Central memory CD8-positive, alpha-beta T cell (primary cell): ENCODE measurements at places on chromosomes 16 and 17.

- no peak for DNase-seq
- H3K27ac ChIP-seq: no peak overlapping the region
- no peaks in the 10 kb centered on the region for H3K4me1 ChIP-seq
- H3K27me3 ChIP-seq: no peaks in the 10 kb centered on the region
Observed at GRCh38 chr16:61797961-61798507, 238.2 kb downstream of the CDH8 start.

DNA sequence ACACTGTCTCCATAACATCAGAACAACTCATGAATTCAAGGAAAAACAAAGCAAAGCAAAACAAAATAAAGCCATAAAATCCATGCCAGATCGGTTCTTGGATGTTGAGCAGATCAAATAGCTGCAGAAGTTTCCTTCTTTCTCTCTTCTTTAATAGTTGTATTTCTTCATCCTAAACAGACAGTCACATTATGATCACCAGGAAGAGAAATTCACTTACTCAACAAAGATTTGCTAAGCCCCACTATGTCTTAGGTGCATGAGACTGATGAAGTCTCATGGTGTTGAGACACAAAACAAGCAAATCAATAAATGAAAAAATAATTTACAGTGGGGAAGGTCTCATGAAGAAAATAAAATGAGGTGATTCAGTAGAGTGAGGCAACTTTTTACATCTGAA lies 72.8 kb downstream of the WIPI1 start:
- H3K4me1 ChIP-seq: peaks cover 21% of the 10 kb centered on the region
- H3K36me3 ChIP-seq: peaks cover 5% of the 10 kb centered on the region
- peak overlapping the region; percentile 23 for H3K4me3 ChIP-seq
- peak overlapping the region; percentile 45 for H3K27ac ChIP-seq
- H3K27me3 ChIP-seq: no peaks in the 10 kb centered on the region

DNA sequence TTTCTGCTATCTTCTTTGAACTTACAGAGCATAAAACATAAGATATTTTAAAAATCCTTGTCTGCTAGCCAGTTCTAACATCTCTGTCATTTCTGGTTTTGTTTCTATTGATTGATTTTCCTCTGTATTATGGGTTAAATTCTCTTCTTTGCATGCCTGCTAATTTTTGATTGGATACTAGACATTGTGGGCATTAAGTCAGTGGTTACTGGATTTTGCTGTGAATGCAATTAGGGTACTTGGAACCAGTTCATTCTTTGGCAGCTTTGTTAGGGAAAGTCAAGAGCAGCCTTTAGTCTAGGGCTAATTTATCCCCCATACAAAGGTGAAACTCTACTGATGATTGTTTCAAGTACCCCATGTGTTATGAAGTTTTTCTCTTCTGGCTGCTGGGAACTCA lies 127.0 kb upstream of the NACA2 start:
- no peak overlapping the region for H3K4me3 ChIP-seq
- H3K27ac ChIP-seq: no peak overlapping the region
- peaks cover 2% of the 10 kb centered on the region for H3K36me3 ChIP-seq
- no peaks in the 10 kb centered on the region for H3K4me1 ChIP-seq

GRCh38 chr17:40020146-40020545 lies 4.9 kb downstream of the CSF3 start:
- H3K36me3 ChIP-seq: peaks cover 20% of the 10 kb centered on the region
- H3K27ac ChIP-seq: no peak overlapping the region

DNA sequence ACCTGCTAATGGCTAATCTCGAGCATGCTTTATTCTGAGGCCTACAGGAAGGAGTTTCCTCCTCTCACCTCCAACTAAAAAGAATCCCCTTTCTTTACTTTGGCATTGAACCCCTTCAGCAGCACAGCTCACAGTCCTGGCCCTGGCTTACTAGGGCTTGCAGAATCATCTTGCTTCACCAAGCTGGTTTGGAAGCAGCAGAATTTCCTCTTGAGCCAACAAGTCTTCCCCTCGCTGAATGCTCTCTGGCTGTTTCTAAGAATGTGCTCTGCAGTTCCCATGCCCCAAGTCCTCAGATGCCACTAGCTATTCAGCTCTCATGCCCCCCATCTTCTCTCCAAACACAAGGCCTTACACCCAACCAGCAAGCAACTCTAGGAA lies 271.2 kb downstream of the NTN1 start:
- no peak overlapping the region for H3K27ac ChIP-seq
- no peaks in the 10 kb centered on the region for H3K27me3 ChIP-seq
- H3K36me3 ChIP-seq: peaks cover 4% of the 10 kb centered on the region
- no peak for DNase-seq

GRCh38 chr16:82241469-82242052 lies 71.5 kb upstream of the MPHOSPH6 start:
- H3K36me3 ChIP-seq: no peaks in the 10 kb centered on the region
- no peak overlapping the region for H3K27ac ChIP-seq
- no peak overlapping the region for H3K4me3 ChIP-seq
- DNase-seq: no peak

- no peak overlapping the region for H3K4me3 ChIP-seq
- H3K27me3 ChIP-seq: no peaks in the 10 kb centered on the region
- H3K36me3 ChIP-seq: no peaks in the 10 kb centered on the region
- no peak overlapping the region for H3K27ac ChIP-seq
- peaks cover 9% of the 10 kb centered on the region for H3K4me1 ChIP-seq
Observed at GRCh38 chr17:73017658-73018057, 74.8 kb downstream of the SLC39A11 start.
